ENCODE measurements at places on chromosomes 2 and 18.

DNA sequence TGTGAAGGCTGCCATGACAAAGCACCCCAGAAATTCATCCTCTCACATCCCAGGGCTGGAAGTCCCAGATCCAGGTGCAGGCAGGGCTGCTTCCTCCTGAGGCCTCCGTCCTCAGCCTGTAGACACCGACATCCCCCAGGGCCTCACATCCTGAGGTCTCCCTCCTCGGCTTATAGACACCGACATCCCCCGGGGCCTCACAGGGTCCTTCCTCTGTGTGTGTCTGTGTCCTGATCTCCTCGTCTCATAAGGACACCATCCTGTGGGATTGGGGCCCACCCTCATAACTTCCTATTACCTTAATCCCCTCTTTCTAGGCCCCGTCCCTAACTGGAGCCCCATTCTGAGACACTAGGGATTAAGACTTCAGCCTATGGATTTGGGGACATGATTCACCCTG, 92.0 kb upstream of the SNTG2 start:
- DNase-seq: no peak

- DNase-seq: no peak
Observed at GRCh38 chr18:9890196-9890595, 4.4 kb downstream of the TXNDC2 start.

GRCh38 chr2:86012007-86012712, 93.5 kb downstream of the POLR1A start:
- DNase-seq: no peak

DNA sequence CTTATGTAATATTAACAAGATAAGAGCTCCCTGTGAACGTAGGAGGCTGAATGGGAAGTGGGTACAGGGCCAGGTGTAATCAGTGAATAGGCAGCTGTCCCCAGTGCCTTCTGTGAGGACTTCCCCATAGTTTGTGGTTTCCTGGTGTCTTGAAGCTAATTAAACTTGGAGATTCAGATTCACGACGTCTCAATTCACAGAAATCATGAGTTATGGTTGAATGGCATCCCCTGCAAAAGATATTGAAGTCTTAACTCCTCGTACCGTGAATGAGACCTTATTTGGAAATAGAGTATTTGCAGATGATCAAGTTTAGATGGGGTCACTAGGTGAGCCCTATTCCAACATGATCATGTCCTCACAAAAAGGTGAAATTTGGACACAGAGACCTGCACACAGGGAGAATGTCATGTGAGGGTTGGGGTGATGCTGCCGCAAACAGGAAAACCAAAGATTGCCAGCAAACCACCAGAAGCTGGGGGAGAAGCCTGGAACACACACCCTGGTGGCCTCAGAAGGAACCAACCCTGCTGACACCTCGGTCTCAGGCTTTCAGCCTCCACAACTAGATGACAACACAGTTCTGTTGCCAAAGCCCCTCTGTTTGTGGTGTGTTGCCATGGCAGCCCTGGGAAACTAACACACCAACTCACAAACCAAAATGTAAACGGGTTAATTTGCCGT, 13.2 kb downstream of the ARL4C start:
- no peak for DNase-seq

GRCh38 chr2:10300328-10300920, 2.3 kb upstream of the HPCAL1 start:
- no peak for DNase-seq

DNA sequence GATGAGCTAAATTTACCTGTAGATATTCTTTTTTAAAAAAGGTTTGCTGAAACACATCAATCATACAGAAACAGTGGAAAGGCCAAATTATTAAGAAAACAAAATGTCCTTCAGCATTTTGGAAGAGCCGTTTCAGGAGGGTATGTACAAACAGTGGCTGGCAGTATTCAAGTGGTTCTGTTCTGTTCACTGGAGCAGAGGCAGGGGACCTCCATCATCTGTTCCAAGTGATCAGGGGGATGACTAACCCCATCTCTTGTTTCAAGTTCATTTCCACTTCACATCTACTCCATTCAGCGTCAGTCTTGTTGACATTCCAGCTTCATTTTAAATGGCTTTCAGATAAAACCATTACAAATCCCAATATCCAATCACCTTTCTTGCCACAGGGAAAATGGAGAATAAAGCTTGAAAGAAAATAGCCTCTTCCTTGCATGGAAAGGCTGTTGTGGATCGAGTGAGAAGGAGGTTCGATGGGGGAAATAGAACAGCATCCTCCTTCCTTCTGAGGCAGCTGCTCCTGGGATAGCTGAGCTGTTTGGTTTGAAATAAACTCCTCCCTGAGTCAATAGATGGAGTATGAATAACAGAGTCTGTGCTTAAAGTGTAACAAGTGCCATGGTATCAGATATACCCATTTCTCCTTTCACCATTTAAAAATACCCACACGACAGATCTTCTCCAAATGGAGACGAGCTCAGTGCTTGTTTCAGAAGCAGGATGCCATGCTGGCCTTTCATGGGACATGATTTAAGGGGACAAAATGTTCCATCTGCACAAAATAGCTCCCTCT, 63.7 kb upstream of the OTOF start:
- DNase-seq: no peak

GRCh38 chr2:217206907-217207698, 347.2 kb upstream of the TNP1 start:
- no peak for DNase-seq

DNA sequence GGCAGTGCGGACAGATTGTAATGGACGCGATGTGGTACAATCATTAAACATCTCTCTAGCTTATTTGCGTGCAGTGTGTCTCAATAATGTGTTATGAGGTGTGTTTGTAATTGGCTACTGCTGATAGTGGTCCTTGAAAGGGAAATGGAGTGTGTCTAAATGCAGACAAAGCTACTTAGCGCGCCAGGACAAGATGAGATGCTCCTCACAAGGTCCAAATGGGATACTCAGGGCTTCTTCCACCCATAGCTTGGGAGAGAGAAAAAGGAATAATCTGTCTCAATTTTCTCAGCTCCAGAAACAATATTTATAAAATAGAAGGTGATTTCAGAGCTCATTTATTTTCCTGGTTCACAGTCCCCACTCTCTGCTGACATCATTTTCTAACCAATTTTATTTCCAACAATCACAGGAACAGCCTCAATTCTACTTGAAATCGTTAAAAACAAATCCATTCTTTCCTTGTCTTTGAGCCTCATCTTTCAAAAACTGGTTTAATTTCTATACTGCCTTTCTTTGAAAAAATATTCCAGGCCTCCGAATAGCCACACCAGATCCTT, 28.5 kb downstream of the GALNT14 start:
- no peak for DNase-seq

- DNase-seq: no peak
Observed at GRCh38 chr2:65443509-65444186, 11.2 kb upstream of the SPRED2 start.

DNA sequence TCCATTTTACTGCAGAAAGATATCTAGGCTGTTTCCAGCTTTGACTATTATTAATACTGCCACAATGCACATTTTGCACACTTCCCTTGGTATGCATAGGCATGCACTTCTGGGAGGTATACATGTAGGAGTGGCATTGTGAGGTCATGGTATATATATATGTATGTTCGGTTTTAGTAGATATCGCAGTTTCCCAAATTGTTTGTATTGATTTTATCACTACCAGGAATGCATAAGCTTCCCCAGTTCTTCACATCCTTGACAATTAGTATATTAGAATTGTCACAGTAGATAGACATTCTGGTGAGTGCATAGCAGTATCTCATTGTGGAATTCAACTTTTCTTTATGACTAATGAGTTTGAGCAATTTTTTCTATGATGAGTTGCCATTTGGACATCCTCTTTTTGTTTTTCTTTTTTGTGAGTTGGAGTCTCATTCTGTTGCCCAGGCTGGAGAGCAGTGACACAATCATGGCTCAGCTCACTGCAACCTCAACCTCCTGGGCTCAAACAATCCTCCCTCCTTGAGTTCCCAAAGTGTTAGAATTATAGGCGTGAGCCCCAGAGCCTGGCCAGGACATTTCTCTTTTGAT, 4.2 kb upstream of the GRB14 start:
- DNase-seq: no peak

- no peak for DNase-seq
Observed at GRCh38 chr2:237435844-237436587, 22.1 kb upstream of the COL6A3 start.

DNA sequence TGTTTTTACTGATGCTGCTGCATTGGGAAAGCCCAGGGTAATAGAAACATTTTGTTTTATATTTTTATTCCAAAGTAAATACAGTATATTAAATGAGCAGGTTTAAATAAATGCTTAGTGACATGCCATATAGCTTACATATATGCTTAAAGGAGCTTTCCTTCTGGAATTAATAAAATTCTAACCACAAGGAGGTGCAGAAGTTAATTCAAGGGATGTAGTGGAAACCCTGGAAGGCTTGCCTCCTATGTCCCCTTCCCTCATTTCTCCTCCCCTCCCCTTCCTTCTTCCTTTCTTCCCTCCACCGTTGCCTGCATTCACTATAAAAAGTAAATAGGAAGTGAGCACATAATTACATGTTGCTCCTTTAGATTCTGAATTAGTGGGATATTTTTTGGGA, 96.3 kb downstream of the UBE2E3 start:
- DNase-seq: no peak

- DNase-seq: no peak
Observed at GRCh38 chr2:177165061-177165583, 47.5 kb upstream of the HNRNPA3 start.

DNA sequence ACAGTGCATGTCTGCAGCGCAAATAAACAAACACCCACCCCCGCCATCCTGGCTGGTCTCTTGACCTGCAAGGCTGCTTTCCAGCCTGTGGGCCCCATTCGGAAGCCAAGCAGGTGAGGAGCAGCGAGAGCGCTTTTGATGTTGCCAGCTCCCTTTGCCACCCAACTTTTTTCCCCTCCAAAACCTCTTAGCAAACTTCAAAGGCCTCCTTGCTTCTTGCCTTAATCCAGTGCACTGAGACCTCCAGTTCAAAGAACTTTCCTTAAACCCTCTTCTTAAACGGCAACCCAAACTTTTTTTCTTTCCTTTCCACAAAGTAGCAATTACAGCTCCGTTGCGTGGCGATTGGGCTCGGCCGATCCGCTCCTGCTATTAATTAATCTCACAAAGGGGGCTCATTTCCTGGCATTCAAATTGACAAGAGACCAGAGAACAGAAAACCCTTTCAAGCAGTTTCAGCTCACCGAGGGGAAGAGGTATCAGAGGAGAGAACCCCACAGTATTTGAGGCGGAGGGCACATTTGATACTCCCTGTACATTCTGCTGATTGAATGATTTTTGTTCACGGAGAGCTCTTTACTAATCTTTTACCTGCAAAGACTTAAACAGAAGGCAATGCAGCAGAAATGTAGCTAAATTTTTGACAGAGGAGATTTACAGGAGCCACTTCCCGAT, 531.4 kb downstream of the TMEM182 start:
- no peak for DNase-seq

GRCh38 chr2:190441564-190441963, 33.4 kb downstream of the MFSD6 start:
- DNase-seq: no peak

- DNase-seq: no peak
Observed at GRCh38 chr2:29509397-29509796, 394.2 kb downstream of the CLIP4 start.

DNA sequence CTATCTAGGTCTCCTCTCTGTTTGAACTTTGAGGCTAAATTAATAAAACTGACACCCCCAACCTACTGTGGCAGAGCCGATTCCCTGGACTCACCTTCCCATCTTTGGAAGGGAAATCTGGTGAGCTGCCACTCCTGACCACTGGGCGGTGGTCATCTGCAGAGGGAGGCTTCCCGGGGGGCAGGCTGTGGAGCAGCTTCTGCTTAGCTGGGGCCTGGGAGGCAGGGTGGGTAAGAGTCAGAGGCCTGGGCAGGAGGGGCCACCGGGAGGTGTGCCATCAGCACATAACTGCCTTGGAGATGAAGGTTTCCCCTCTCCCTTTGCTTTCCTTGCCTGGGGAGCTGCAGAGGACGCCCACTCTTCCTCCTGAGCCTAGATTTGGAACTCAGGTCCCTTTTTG, 2.3 kb upstream of the NPPC start:
- no peak for DNase-seq

GRCh38 chr2:171703574-171704347, 16.5 kb downstream of the DYNC1I2 start:
- DNase-seq: no peak

DNA sequence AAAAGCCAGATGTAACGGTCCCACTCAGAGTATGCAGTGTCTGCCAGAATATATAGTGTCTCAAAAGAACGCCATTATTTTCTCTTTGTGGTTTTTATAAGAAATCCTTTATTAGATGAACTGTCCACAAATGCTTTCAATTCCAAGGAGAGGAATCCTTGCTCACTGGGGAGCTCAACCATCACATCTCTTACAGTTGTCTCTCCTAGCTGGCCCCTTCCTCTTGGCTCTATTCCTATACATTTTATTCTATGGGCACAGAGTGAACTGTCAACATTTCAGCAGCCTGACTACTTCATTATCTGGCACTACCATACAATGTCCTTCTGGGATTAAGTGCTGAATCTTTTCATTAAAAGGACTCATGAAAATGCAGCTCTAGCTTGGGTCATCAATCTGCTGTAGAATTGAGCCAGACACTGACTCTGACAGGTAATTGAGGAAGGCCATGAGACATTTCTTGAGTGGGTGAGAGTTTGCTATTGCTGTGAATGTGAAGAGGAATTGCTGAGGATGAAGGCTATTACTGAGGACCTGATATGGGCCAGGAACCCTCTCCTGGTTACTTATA, 96.5 kb upstream of the THOC1 start:
- DNase-seq: no peak

- DNase-seq: no peak
Observed at GRCh38 chr18:69936191-69936558, 11.5 kb downstream of the CD226 start.

- no peak for DNase-seq
Observed at GRCh38 chr2:191115391-191115790, 35.4 kb downstream of the STAT4 start.

GRCh38 chr2:237324405-237324831, 89.5 kb downstream of the COL6A3 start:
- no peak for DNase-seq

GRCh38 chr18:44181951-44182747, 498.5 kb upstream of the SETBP1 start:
- no peak for DNase-seq

DNA sequence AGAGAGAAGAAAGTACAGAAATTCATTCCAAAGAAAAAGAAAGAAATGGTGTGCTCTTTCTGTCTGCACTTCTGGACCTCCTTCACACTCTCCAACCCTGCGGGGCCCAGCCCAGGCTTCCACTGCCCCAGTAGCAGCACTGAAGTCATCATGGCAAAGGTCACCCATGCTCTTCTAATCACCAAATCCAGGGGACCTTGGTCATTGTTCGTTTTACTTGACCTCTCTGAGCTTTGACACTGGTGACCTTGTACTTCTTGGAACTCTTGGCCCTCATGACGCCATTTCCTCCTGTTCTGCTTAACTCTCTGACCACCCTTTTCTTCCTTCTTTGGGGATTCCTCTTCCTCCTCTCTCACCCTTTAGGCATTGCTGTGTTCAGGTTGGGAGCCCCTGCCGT, 105.6 kb downstream of the SMAD7 start:
- DNase-seq: no peak

GRCh38 chr2:54385271-54385670, 70.9 kb upstream of the SPTBN1 start:
- DNase-seq: no peak

All from progenitor cell of endocrine pancreas (in vitro differentiated cells).